ENCODE measurements at places on chromosomes 1 and 21.

- DNase-seq = no peak
These were observed 67.3 kb downstream of the NOS1AP start for GRCh38 chr1:162136760-162137159.

GRCh38 chr1:33599516-33600115 is 127.2 kb downstream of the ZSCAN20 start:
- no peak for DNase-seq

DNA sequence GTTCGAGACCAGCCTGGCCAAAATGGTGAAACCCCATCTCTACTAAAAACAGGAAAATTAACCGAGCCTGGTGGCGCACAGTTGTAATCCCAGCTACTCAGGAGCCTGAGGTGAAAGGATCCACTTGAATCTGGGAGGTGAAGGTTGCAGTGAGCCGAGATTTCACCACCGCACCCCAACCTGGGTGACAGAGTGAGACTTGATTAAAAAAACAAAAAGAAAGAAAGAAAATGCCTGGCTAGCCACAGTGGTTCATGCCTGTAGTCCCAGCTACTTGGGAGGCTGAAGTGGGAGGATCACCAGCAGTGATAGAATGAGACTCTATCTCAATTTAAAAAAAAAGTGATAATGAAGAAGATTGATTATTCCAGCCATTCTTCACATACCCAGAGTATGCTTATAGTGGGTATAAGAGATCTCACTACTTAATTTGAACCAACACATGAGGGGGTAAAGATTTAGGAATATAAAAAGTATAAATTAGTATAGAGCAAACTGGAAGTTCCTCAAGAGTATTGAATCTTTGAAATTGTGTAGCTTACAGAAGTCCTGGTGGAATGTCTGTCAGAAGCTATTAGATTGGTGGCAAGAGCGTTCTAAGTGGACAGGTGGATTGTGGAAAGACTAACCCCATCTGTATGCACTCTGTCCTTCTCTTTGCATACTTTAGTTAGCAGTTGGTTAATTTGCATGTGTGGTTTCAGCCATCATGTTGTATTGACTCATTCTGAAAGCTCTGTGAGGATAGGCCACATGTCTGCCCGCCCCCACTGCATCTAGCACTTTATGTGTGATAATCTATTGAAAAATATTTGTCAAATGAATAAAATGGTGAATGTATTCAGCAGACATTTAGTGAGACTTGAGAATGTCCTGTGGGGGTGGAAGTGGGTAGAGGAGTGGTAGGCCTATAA is 25.0 kb downstream of the RLF start:
- DNase-seq = no peak

GRCh38 chr1:72567521-72567920 is 285.2 kb upstream of the NEGR1 start:
- DNase-seq = no peak

DNA sequence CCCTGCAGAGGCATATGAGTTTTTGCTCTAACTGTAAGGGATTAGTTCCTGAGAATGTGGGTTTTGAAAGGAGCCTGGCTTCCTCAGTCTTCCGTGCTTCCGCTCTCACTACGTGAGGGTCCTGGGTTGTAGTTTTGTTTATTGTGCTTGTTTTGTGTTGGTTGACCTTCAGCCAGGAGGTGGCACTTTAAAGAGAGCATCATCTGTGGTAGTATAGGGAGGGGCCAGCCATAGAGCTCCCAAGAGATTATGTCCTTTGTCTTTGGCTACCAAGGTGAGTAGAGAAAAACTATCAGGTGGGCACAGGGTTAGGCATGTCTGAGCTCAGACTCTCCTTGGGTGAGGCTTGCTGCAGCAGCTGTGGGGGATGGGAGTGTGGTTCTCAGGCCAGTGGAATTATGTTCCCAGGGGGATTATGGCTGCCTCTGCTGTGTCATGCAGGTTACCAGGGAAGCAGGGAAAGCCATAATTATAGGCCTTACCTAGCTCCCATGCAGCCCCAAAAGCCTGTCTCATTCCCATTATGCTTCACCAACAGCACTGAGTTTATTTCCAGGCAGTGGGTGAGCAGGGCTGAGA is 23.5 kb downstream of the CYP4B1 start:
- DNase-seq = no peak

- no peak for DNase-seq
These were observed 18.8 kb upstream of the SELP start for GRCh38 chr1:169648709-169649108.

DNA sequence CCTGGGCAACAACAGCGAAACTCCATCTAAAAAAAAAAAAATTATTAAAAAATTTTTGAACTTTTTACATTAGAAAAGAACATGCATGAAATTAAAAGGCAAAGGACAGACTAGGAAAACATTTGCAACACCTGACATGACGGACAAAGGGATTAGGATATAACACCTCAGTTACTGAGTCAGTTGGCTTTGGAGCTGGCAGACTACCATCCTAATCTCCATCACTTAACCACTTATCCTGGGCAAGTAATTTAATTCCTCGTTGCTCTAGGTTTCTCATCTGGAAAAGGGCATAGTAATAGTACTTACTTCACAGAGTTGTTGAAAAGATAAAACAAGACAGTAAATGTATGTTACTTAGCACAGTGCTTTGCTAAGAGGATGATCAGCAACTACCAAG is 11.9 kb downstream of the HECTD3 start:
- no peak for DNase-seq

DNA sequence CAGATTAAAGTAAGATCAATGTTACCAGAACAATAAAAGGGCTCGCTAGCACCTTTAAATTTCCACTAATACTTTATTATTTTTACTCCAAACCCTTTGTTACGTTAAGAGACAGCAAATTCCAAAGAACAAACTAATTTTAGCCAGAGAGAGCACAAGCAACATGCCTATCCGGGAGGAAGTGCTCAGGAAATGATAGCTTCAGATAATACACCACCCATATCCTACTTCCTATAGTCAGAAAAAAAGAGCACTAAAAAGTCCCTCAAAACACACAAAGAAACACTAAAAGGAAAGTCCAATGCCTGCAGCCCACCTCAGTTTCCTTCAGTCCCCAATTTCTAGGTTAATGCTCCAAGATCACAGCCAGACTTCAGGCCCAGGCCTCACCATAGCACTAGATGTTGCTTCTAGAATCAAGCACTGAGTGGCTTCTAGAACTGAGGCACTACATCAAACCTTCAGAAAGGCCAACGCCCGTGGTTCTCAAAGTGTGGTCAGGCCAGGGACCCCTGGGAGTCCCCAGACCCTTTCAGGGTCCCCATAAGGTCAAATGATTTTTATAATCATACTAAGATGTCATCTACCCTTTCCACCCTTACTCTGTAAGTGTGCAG is 142.6 kb downstream of the PSMG1 start:
- DNase-seq = no peak

DNA sequence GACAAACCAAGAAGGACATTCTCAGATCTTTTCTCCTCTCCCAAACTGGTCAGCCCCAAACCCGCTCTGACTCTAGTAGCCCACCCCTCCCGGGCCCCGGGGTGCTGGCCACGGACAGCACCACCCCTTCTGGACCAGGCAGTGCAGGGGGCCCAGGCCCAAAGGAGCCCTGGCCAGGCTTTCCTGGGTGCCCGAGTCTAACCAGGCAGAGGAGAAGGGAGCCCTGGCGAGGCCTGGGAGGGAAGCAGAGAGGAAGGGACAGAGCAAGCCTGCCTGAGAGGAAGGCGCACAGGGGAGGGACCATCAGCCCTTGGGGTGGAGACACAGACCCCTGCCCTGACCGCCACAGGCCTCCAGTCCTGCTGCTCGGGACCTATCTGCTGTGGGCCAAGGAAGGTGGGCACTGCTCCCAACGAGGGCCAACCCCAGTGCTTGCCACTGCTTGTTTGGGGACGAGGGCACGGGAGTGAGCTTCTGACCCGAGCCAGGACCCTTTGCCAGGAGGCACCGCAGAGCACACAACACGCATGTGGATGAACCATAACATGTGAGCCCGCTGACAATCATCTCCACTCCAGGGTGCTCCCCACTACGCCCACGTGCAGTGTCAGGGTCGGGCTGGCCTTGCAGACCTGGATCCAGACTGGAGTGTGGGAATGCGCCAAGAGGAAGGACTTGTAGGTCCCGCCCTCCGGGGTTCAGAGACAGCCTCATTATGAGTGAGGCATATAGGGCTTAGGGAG is 57.6 kb downstream of the KCNAB2 start:
- no peak for DNase-seq

- DNase-seq = no peak
These were observed 78.6 kb downstream of the KCNN3 start for GRCh38 chr1:154791292-154792166.

GRCh38 chr1:234911787-234912186 is 216.8 kb downstream of the TOMM20 start:
- DNase-seq = no peak

DNA sequence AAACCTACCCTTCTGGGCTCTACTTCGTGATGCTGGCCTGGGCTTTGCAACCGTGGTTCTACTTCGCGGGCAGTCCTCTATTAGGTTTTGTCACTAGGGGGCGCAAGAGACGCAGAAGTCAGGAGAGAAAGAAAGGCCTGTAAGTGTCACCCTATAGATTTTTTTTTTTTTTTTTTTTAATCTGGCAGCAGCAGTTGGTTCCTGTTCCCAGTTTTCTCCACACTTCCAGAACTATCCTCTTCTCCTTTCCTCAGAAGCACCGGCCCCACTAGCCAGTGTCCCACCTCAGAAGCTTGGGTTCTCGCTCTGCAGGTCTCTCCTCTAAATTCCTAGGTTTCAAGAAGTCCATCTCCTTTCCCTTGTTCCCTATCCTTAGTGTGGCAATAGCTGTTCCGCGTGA is 9.1 kb upstream of the LCE2D start:
- DNase-seq = no peak

- no peak for DNase-seq
These were observed 19.9 kb downstream of the LGR6 start for GRCh38 chr1:202213361-202214088.

DNA sequence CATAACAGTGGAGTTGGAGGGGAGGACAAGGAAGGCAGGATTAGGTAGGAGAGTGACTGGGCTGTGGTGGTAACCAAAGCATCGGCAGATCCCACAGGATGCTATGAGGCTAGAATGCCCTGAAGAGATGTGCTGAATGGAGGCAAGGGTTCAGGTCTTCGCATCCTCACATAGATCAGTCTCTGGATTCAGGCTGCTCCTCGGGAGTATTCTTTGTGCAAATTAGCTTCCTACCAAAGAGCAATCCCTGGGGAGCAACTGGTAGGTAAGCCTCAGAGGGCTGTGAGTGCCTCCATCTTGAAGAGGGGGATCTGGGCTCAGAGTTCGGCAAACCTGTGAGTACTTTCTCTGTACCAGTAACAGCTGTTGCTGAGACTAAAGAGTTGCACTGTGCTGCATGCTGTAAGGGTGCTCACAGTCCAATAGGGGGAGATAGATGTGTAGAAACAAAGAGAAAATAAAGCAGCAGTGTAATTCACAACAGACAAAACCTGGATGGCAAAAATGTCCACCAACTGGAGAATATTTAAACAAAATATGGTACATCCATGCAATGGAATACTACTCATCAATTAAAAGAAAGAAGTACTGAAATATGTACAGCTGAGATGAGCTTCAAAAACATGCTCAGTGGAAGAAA is 322.4 kb upstream of the DEPDC1 start:
- DNase-seq = no peak

- DNase-seq = no peak
These were observed 24.8 kb upstream of the ITPKB start for GRCh38 chr1:226763905-226764264.

Measured in right cardiac atrium (tissue), 5 donors.